Thoracic aorta (tissue), 2 donors: ENCODE measurements at places on chromosomes 12 and 14. TPM values are rescaled to one million over a fixed set of nuclear protein-coding genes. Genes with fewer than 3 reads are reported as not detected.

DNA sequence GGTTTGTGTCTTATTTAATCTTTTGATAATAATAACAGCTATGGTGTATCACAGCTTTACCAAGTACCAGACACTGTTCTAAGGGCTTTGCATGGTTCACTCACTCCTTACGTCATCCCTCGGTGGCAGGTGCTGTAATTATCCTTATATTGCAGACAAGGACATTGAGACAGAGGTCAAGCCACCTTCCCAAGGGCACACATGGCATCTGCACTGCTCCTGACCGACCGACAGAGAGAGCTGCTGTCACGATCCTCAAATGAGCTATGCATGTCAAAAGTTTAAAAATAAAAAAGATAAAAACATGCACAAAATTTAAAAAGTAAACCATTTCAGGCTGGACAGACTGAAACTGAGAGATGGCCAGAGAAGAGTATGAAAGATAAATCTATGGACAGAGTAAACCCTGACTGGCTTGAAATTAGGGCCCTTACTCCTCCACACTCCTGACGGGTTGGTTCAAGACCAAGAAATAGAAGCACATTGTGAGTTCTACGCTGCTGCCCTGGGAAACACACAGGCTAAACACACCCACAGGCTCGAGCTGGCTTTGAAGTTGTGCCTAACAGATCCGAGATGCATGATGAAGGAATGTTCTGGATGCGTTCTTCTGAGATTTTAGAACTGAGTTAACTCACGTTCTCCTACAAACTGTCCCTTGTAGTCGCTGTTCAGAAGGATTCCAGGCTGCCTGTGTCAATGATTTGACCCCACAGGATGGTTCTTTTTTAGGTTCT lies 268.7 kb downstream of the ZFP36L1 start:
- DNase-seq: no peak

DNA sequence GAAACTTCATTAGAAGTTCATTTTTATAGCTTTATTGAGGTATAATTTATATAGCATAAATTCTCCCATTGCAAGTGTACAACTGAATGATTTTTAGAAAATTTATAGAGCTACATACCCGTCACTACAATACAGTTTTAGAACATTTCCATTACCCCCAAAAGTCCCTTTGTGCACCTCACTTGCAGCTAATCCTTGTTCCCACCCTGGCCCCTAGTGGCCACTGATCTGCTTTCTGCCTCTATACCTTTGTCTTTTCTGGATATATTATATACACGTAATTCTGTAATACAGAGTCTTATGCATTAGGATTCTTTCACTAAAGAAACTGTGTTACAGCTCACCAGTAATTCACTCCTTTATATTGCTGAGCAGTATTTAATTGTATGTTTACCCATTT lies 145.1 kb upstream of the DIO2 start:
- DNase-seq: no peak

- no peak for DNase-seq
These were observed 7.3 kb upstream of the RCOR1 start for GRCh38 chr14:102584871-102585869.

- no peak for DNase-seq
These were observed 239.7 kb downstream of the TRHDE start for GRCh38 chr12:72511906-72512305.

- DNase-seq: no peak
These were observed 36.9 kb upstream of the TSPAN8 start for GRCh38 chr12:71194657-71195056.

DNA sequence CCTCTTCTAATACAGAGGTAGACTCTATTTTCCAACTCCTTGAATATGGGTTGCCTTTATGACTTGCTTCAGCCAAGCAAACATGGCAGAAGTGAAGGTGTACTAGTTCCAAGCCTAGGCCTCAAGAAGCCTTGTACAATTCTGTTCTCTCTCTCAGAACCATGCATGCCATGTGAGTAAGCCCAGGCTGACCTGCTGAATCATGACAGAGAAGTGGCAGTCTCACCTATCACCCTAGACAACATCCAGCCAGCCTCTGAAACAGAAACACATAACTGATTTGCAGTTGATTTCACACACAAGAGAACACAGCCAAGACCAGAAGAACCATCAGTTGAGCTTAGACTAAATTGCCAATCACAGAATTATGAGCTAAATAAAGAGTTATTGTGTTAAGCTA lies 157.2 kb downstream of the GARIN6 start:
- no peak for DNase-seq

GRCh38 chr14:20808162-20808483 lies 5.5 kb upstream of the RNASE1 start:
- DNase-seq: no peak

GRCh38 chr14:100856056-100856950 lies 30.4 kb downstream of the MEG3 start:
- DNase-seq: no peak

GRCh38 chr12:107992870-107993451 lies 136.1 kb upstream of the WSCD2 start:
- no peak for DNase-seq

DNA sequence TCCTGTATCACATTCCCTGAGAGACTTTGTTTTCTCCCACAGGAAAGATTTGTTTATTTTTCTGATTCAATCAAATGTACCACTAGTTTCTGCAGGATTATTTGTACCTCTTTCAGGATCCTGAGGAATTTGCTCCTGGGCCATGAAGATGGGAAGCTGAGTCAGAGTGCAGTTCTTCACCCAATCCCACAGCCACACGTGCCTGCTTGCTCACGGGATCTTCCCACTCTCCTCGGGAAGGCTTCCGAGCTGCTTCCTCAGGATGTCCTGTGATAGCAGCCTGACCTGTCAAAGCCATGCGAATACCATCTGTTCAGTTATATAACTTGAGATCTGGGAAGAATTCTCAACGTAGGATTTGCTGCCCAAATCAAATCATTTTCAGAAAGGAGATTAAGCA lies 41.8 kb upstream of the HIF1A start:
- DNase-seq: no peak

- DNase-seq: no peak
These were observed 126.8 kb upstream of the MAP1LC3B2 start for GRCh38 chr12:116432314-116432750.

- no peak for DNase-seq
These were observed 21.8 kb downstream of the SENP1 start for GRCh38 chr12:48084066-48084465.

GRCh38 chr12:119940897-119941296 lies 48.1 kb upstream of the BICDL1 start:
- DNase-seq: no peak

- no peak for DNase-seq
These were observed 169.4 kb upstream of the PLEKHG7 start for GRCh38 chr12:92533280-92533890.

GRCh38 chr12:59268295-59268809 lies 327.5 kb upstream of the SLC16A7 start:
- no peak for DNase-seq

DNA sequence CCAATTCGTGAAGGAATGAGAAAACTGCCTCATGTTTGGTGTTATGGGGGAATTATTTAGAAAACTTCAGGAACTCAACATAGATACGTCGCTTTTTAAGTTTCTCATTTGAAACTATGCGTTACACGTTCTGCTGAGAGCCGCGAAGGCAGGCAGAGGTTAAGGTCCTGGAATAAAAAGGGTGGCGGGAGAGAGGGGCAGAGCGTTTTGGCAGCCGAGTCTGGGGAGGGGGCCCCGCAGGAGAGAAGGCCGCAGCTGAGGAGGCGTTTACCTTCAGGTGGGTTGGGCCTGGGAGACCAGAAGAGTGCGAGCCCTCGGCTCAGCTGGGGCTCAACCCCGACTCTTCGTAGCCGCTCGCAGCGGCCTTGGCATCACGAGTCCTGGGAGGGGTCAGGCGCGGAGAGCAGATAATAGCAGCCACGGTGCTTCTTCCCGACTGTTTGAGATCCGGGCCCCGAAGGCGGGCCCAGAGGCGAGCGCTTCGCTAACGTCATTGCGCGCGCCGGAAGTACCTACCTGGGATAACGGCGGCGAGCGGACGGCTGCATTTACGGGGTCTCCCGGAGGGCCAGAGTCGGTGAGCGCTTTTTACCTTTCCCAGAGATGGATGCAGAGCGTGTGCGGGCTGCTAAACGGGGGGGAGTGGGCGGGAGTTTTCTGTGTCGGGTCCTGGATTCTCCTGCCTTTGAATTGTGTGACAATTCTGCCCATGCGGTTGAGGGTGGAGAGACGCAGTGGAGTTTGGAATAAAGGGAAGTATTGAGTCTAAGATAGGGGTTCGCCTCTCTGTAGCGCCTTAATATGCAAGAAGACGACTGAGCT lies at the start of the genes PPHLN1 and ZCRB1:
Gene PPHLN1 (plus strand): TSS at position 515 of the 822 bp plus-strand sequence. CDS start 9,736 bp downstream, outside the sequence.
Gene ZCRB1 (minus strand): TSS at position 442 of the 822 bp plus-strand sequence. CDS start 1,992 bp downstream, outside the sequence.
- DNase-seq: peak; percentile 49

- DNase-seq: no peak
These were observed 100.1 kb downstream of the DYRK2 start for GRCh38 chr12:67748743-67749040.

- DNase-seq: peak; percentile 70
These were observed 554 bp upstream of the TSPAN31 start for GRCh38 chr12:57744194-57744776.

DNA sequence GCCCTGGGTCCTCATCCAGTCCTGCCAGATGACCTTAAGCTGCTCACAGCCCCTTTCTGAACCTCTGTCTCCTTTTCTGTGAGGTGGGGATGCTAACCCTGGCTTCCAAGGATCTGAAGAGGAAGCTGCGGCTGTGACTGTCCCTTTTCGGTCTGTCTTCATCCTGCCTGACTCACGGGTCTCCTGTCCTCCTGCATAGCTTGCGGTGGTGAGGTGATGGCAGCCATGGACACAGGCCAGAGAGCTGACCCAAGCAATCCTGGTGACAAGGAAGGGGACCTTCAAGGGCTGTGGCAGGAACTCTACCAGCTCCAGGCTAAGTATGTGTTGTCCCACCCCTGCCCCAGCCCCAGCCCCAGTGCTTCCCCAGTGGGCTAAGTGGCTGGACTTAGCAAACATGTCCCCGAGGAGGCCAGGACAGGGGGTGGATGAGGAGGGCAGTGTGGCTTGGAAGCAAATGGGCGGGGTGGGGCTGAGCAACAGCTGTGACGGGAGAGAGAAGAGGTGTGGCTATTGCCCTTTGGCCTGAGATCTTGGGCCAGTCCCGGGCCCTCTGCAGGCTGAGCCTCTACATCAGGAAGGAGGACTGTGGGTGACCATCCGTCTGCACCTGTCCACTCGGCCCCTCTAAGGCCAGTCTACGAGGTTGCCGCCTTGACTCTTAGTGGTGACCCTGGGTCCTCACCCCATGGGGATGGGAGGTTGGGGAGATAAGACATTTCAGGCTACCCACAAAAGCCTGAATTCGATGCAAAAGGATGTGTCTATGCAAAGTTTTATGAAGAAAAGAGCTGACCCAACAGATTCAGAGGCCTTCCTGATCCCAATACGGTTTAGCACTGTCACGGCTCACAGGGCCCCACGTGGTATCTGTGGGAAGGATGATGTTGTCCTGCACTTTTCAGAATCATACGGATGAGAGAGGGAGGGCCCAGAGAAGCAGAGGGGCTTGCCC lies 1.1 kb downstream of the CCDC197 start:
- DNase-seq: no peak

GRCh38 chr12:44618946-44619345 lies 257.2 kb downstream of the NELL2 start:
- DNase-seq: no peak

DNA sequence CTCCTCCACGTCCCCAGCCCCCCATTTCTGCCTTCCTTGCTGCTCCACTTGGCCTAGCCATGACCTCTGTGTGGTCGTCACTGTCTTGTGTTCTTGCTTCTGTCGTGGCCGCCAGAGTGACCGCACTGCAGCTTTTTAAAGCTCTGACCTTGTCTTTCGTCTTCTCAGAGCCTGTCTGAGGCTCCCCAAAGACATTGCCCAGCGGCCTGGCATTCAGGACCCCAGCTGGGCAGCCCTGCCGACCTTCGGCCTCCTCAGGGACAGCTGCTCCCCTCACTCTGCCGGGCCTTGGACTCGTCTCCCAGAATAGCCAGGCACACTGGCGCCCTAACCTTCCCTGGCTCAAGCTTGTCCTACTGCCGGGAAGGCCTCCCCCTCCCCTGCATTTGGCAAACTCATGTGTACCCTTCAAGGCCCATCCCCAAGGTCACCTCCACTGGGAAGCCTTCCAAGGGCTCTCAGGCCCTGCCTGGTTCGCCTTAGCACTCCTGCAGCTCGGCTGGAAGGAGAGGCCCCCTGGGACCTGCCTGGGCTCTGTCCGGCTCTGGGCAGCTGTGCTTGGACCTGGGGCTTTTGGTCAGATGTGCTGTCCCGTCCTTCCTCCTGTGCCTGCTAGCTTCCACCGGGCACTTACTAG lies 15.7 kb upstream of the DLK1 start:
- no peak for DNase-seq

GRCh38 chr12:104024348-104024747 lies 25.6 kb downstream of the GLT8D2 start:
- DNase-seq: no peak

- DNase-seq: no peak
These were observed 10.1 kb upstream of the MANSC4 start for GRCh38 chr12:27790179-27790578.

Gene METAP2
- 87.6 TPM for total RNA-seq

Gene CLEC6A
- total RNA-seq: not detected

Gene CABP1
- 1.4 TPM for total RNA-seq

Gene LTB4R
- 8.9 TPM for total RNA-seq

Gene RD3L
- total RNA-seq: not detected

Gene TPH2
- not detected for total RNA-seq
